ENCODE measurements at places on chromosomes 13 and 19.

GRCh38 chr13:44388427-44389059 lies 14.9 kb downstream of the SERP2 start:
- no peak for DNase-seq

GRCh38 chr13:75800545-75800944 lies 164.4 kb downstream of the LMO7 start:
- no peak for DNase-seq

GRCh38 chr19:49421039-49421877 lies 2.0 kb downstream of the PTH2 start:
- DNase-seq: no peak

GRCh38 chr19:54275951-54276350 lies 5.0 kb downstream of the LILRB2 start:
- DNase-seq: no peak

- DNase-seq: no peak
These were observed 10.4 kb downstream of the ZNF146 start for GRCh38 chr19:36225219-36225892.

- DNase-seq: no peak
These were observed 82.6 kb downstream of the PCDH9 start for GRCh38 chr13:67147342-67148133.

DNA sequence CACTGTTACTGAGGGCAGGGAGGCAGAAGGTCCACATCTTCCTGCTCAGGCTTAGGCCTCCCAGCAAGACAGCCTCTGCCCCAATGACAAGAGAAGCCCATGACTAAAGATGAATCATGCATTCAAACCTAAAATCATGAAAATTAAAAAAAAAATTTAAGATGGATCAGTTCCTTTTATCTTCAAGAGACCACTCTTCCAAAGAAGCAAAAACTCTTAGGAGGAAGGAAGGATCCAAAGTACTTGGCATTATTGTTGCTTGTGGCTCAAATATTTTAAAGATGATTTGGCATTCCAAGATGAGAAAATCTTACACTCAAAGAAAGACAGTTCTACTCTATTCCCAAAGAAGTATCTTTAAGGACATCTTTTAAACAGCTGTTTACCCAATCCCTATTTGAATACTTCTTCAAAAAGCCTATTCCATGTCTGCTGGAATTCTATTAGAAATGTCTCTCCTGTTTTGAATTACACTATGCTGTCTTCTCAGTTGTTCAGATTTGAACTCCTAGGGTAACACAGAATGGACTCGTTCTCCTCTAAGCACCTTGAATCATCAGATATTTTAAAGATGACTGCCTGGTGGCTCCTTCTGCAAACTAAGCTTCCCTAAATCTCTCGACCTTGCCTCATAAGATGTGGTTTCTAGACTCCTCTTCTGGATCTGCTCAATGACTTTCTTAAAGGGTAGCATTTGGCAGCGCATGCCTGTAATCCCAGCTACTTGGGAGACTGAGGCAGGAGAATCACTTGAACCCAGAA lies 7.0 kb downstream of the SERP2 start:
- no peak for DNase-seq

Measured in naive thymus-derived CD8-positive, alpha-beta T cell (primary cell).